ENCODE measurements at places on chromosomes 2 and 18. TPM values are rescaled to one million over a fixed set of nuclear protein-coding genes. Genes with fewer than 3 reads are reported as not detected.

CYP1B1 gene
- total RNA-seq, result 2.6 TPM

PRSS56 gene
- not detected for total RNA-seq

PIEZO2 gene
- total RNA-seq, result 0.34 TPM

DES gene
- total RNA-seq, result 4.2 TPM

MATN3 gene
- total RNA-seq, result not detected

INHBB gene
- total RNA-seq, result 0.27 TPM

HOXD12 gene
- total RNA-seq, result 0.27 TPM

CLEC4F gene
- total RNA-seq, result not detected

IL1RL1 gene
- not detected for total RNA-seq

CHRNA1 gene
- not detected for total RNA-seq

SH3RF3 gene
- not detected for total RNA-seq

All from HCT116 (cell line).